Foreskin keratinocyte (primary cell): ENCODE measurements at places on chromosomes 6 and 20. TPM values are rescaled to one million over a fixed set of nuclear protein-coding genes. Genes with fewer than 3 reads are reported as not detected.

The NR2E1 gene
- not detected in 2 replicates for total RNA-seq

The C20orf96 gene
- total RNA-seq: 1.7 and 1.8 TPM in 2 replicates

The C2 gene
- total RNA-seq: not detected in 2 replicates

The C20orf144 gene
- total RNA-seq: 0.07 TPM in 1 of 2 replicates, not detected in the other

The SOD2 gene
- 55.9 and 62.0 TPM in 2 replicates for total RNA-seq

The DLL1 gene
- 12.0 and 18.8 TPM in 2 replicates for total RNA-seq

The KHDC1L gene
- total RNA-seq: 0.21 TPM in 1 of 2 replicates, not detected in the other

The MEP1A gene
- 0.07 TPM in 1 of 2 replicates, not detected in the other for total RNA-seq

The HUS1B gene
- 0.18 and 0.31 TPM in 2 replicates for total RNA-seq

The OPRL1 gene
- 0.10 and 0.14 TPM in 2 replicates for total RNA-seq

The ADGRF5 gene
- 0.03 TPM in 1 of 2 replicates, not detected in the other for total RNA-seq

The DDX43 gene
- total RNA-seq: 0.54 and 0.99 TPM in 2 replicates

The AGPAT1 gene
- 57.1 and 61.4 TPM in 2 replicates for total RNA-seq

The MOXD1 gene
- 1.6 and 4.0 TPM in 2 replicates for total RNA-seq

The MMP24 gene
- total RNA-seq: 0.03 and 0.04 TPM in 2 replicates

The TRIM15 gene
- total RNA-seq: not detected in 2 replicates

The EDN3 gene
- total RNA-seq: not detected in 2 replicates

The FLRT3 gene
- total RNA-seq: 53.6 and 61.2 TPM in 2 replicates

The MCHR2 gene
- not detected in 2 replicates for total RNA-seq

The LY6G6F gene
- total RNA-seq: not detected in 2 replicates

The CGA gene
- total RNA-seq: not detected in 2 replicates

The RGS17 gene
- total RNA-seq: 0.24 and 0.32 TPM in 2 replicates

The ADGRG6 gene
- total RNA-seq: 45.7 TPM in 2 replicates

The TPD52L2 gene
- 137 and 144 TPM in 2 replicates for total RNA-seq

The RAD21L1 gene
- not detected in 2 replicates for total RNA-seq
